GDM1 (cell line): ENCODE measurements at places on chromosomes 3 and 15.

DNA sequence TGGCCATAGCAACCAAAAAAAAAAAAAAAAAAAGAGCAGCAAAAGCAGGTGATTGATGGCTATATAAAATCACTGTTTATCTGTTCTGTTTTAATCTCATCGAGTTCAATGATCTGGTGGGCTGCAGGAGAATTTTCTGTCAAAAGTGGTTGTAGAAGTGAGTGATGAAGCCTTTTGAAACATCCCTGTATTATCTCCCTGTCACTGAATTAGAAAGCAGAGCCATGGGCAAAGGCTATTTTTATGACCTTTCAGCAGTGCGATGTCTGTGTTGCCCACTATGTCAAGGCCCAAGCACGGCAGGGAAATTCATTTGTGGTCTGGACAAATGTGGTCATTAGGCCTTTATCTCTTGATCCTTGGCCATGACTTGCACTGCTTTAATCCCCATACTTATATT, 59.9 kb downstream of the OTOL1 start:
- DNase-seq, result no peak

- no peak for DNase-seq
Observed at GRCh38 chr3:138241061-138241460, 54.0 kb downstream of the ARMC8 start.

GRCh38 chr3:16031434-16031833, 143.0 kb upstream of the GALNT15 start:
- no peak for DNase-seq

- peak; percentile 5 for DNase-seq
Observed at GRCh38 chr15:63288778-63289378, 11.5 kb downstream of the APH1B start.

- no peak for DNase-seq
Observed at GRCh38 chr15:37340438-37340837, 240.1 kb upstream of the MEIS2 start.

GRCh38 chr3:34394978-34395748, 596.7 kb downstream of the PDCD6IP start:
- no peak for DNase-seq

DNA sequence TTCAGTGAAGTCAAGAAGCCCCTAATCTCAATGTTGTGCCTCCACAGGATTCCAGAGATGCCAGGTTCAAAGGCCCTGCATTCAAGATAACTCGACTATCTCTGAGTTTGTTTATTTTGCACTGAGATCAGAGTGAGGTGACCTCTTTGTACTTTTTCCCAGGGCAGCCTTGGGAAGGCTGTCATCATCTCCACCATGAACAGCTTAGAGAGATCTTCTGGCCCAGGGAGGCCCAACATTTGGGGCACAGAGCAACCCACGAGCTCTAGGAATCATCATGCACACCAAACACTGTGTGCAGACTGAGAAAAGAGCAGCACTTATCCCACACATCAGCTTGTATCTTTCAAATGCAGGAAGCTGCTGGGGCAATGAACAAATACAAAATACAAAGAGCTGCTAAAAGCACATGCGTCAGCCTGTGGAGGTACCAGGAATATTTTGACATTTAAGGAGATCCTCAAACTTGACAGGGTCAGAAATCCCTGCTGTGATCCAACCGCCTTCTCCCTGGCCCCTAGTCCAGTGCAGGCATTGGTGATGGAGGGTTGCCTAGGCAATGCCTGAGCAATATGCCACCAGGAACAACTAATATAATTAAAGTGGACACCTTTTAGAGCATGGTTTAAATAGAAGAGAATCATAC, 33.6 kb downstream of the TRIM42 start:
- DNase-seq, result no peak

GRCh38 chr15:40911693-40912092, 17.4 kb downstream of the VPS18 start:
- DNase-seq, result no peak

DNA sequence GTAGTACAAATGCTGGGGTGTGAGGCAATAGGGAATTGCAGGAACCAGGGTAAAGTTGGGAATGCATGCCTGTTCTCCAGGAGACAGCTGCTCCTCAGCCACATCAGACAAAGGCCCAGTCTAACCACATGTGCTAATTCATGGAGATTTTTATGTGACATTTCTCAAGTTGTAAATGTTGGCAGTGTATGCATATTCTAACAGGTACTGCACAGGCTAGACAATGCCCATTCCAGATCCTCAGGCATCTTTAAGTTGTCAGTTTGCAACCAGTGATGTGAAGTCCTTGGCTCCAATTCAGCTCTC, 84.9 kb downstream of the EEFSEC start:
- no peak for DNase-seq

- DNase-seq, result no peak
Observed at GRCh38 chr3:72255791-72256559, 471.0 kb upstream of the PROK2 start.

- DNase-seq, result no peak
Observed at GRCh38 chr3:89250742-89251141, 143.3 kb downstream of the EPHA3 start.

DNA sequence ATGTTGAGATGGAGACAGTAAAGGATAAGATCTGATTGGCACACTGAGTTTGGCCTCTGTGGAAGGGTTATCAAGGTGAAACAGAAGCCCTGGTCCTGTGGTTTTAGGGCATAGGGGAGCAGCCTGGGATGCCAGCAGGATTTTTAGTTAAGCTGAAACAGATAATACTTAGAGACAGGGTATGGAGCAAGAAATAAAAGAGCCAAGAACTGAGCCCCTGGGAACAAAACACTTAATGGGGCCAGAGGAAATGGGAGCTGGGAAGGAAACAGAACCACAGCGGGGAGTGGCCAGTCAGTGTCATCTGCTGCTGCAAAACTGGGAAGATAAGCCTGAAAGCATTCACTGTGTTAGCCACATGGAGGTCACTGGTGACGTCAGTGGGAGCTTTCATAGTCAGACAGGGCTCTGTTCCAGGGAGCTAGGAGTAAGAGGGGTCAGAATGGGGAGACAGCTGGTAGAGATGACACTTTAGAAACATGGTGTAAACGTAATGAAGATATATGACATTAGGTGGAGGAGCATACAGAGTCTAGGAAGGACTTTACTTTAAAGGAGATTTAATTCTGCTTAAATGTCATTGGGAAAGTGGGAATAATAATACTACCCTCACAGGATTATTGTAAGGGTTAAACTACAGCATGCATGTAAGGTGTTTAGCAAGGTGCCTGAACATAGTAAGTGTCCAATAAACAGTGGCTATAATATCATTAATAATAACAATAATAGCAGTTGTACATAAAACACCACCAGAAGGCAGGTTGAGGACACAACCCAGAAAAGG, 172.7 kb upstream of the CTNNB1 start:
- no peak for DNase-seq

GRCh38 chr3:67215690-67216089, 217.6 kb downstream of the KBTBD8 start:
- no peak for DNase-seq

DNA sequence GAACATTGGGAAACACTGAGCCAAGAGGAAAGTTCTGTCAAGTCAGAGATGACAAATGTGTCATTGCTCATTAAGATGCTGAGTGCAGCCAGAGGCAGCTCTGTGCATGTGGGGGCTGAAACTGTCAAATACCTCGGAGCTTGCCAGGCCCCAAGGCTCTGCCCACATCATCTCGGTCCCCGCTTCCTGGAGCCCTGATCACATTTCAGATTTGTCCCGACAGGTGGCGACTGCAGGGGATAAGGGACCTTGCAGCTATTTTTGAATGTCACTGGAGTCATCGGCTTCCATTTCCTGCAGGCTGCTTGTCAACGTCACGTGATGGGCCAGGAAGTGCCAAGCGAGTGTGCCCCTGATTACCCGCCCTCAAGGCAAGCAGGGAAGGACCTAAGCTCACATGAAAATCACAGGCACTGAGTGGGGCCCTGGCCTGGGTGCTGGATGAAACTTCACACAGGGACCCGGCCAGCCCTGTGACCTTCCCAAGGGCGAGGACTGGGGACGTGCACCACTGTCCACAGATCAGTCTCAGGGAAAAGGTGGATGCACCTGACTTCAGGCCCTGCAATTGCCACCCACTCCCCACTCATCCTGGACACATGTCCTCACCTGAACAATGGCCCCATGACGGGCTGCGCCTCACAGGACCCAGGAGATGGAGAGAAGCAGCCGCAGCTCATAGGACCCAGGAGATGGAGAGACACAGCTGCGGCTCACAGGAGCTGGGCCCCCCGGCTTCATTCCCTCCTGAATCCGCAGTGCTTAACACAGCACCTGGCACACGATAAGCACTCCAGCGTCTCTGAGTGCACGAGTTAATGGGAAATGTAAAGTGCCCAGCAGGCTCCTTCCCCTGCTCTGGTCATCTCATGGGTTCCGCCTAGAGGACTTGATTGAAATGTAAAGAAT, 73.4 kb downstream of the NUP210 start:
- no peak for DNase-seq

DNA sequence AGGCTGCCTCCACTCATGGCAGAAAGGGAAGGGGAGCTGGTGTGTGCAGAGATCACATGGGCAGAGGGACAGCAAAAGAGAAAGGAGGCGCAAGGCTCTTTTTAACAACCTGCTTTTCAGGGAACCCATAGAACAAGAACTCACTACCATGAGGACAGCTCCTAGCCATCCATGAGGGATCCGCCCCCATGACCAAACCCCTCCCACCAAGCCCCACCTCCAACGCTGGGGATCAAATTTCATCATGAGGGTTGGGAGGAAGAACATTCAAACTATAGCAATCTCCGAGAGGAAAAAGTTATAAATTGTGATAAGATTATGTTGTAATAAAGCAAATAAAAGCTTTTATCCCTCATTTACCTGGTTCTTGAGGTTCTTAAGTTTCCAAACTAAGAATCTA, 84.7 kb upstream of the LMCD1 start:
- DNase-seq, result no peak

DNA sequence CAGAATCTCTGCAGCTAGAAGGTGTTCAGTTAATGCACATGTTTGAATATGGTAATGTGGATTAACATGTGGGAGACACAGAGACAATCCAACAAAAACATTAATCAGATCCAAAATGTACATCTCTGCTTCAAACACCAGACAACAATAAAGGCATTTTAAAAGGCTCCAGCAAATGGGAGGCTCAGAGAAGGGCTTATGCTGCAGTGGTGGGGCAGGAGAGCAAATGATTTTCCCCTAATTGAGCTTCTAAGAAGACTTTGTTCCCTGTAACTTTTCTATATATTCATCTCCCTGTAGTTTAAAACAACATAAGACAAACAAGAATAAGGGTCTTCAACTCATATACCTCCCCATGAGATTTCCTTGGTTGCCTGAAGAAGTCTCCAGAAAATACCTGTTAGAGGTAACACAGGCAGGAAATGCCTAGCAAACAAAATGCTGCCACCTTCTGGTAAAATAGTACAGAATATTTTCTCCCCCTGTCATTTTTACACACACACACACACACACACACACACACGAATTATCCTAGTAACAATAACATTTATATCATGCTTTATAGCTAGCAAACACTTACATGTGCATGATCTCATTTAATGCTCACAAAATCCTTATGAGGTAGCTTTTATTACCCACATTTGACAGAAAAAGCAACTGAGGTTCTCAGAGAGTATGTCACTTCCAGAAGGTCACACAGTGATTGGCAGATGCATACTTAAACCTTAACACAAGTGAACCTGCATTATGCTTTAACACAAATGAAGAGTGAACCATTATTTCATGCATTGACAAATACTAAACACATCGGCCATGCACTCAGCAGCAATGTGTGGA, 123.4 kb upstream of the MB21D2 start:
- no peak for DNase-seq

- DNase-seq, result no peak
Observed at GRCh38 chr3:52931328-52931727, 34.0 kb upstream of the STIMATE start.

- DNase-seq, result no peak
Observed at GRCh38 chr15:63037976-63038720, 4.4 kb upstream of the TPM1 start.

DNA sequence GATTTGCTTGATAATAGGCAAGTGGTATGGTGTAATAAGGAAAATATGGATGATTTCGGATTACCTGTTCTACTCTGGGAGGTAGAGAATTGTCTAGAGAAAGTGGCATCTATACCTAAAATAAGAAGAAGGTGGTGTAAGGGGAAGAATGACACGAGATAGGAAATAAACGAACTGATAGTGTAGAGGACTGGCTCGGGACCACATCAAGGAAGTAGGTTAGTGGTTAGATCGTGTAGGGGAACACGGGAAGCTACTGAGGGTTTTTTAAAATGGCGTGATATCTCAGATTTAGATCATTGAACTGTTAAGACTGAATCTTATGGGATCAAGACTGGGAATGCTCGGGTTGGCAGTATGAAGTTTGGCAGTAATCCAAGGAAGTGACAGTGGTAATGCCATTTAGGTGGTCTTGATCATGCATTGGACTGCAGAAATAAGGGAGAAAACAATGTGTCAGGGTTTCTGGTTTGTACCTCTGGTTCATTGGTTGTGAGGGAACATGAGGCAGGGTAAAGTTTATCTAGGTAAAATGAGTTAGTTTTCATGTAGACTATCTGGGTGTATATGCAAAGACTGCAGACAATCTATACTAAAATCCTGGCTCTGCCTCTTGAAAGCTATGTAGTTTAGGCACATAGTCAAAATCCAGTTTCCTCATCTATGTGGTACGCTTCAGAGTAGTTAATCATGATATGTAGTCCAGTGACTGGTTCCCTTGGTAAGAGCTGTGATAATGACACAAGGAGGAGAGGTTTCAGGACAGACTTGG, 7.4 kb downstream of the RPL14 start:
- no peak for DNase-seq

DNA sequence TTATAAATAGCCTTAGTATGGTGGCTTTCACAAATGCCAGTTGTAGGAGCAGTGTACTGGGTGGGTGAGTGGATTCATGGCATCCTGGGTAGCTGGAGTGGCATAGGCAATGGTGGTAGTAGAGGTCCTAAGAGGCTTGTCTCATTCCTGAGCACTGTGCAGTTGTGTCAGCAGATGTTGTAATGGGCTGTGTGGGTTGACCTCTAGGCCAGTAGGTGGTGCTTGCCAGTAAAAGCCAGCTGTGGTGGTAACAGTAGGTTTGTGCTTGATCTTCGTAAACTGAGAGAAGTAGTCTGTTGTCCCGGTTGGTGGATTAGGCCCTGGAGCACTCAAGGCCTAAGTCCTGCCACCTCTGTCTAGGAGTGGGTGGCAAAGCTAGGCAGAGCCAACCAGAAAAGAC, 149.7 kb upstream of the SUCLG2 start:
- no peak for DNase-seq

- DNase-seq, result no peak
Observed at GRCh38 chr15:62509395-62509958, 344.4 kb upstream of the C2CD4B start.

GRCh38 chr3:183526838-183527427, 28.6 kb downstream of the KLHL6 start:
- no peak for DNase-seq

DNA sequence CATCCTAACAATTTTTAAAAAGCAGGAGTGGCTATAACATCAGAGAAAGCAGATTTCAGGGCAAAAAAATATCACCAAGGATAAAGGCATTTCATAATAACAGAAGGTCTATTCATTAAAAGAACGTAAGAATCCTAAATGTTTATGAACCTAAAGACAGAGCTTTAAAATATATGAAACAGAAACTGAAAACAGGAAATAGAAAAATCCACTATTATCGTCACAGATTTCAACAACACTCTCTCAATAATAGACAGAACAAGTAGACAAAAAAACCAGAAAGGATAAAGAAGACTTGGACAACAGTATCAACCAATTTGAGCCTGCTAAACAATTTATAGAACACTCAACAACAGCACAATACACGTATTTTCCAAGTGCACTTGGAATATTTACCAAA, 71.4 kb downstream of the FBXL22 start:
- no peak for DNase-seq

- no peak for DNase-seq
Observed at GRCh38 chr3:150299201-150299600, 108.9 kb upstream of the TSC22D2 start.

- no peak for DNase-seq
Observed at GRCh38 chr3:43699864-43700263, 9.1 kb downstream of the ABHD5 start.
